Breast epithelium (tissue), 4 donors: ENCODE measurements at places on chromosomes 7 and 10. TPM values are rescaled to one million over a fixed set of nuclear protein-coding genes. Genes with fewer than 3 reads are reported as not detected.

The LIPJ gene
- total RNA-seq = 2.5 TPM

The ANKRD2 gene
- not detected for total RNA-seq

The PCBD1 gene
- 52.4 TPM for total RNA-seq

The HOXA4 gene
- 2.8 TPM for total RNA-seq

GRCh38 chr10:11706895-11707567 is 35.2 kb upstream of the ECHDC3 start:
- no peaks in the 10 kb centered on the region for H3K27me3 ChIP-seq
- DNase-seq = no peak
- H3K36me3 ChIP-seq = no peaks in the 10 kb centered on the region
- no peaks in the 10 kb centered on the region for H3K4me1 ChIP-seq
